ENCODE measurements at places on chromosomes 2 and 18.
A peak's percentile ranks its signal among the peaks of the same experiment; 100 is the strongest.

DNA sequence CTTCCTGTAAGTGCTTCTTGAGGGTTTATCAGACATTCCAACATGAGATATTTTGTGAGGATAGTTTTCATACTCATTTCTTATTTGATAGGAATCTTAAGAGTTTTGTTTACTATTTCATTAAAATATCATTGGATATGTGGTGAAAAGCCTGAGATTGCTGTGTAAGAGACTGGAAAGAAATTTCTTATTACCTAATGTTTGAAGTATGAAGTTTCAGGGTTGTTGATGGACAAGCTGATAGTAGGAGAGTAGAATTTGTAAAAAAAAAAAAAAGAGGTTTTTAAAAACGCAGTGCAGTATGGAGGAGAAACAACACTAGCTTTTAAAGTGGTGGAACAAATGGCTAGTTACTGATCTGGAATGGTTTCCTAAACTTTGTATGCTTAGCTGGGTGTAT, 7.7 kb downstream of the EPB41L5 start:
- DNase-seq, result no peak

DNA sequence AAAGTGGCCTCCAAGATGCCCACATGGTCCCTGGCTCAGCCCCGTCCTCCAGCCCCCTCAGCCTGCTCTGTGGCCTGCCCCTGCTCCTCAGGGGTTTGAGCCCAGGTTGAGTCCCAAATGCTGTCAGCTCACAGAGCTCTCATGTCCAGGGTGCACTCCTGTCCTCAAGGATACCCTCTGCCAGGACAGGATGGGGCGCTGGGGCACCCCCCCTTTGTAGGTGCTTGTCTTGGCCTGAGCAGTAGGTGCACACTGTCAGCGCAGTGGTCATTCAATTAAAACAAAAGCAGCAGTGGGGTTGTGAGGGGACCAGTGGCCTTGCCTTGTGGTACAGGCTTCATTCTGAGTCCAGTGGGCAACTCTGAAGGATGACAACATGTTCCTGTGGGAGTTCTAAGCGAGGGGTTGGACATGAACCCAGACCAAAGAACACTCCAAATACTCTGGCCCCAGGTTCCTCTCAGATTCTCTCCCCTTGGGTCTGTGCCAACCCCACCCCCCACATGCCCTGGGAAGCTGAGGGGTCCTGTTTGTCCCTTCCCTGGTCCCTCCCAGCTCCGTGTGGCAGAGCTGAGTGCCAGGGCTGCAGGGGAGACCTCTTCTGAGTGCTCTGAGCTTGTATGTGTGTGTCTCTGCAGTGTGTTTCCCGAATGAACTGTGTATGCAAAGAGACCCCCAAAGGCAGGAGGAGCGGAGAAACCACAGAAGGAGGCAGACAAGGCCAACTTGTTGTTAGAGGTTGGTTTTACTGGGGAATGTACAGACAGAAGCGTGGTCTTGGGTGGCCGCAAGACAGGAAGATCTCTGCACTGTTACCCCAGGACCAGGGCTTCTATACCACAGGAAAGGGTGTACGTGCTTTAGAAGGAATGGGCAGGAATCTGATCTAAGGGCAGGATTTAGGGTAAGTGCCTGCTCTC, 155.6 kb upstream of the HS6ST1 start:
- DNase-seq, result no peak

GRCh38 chr18:24868760-24869237, 408.4 kb downstream of the HRH4 start:
- DNase-seq, result no peak

DNA sequence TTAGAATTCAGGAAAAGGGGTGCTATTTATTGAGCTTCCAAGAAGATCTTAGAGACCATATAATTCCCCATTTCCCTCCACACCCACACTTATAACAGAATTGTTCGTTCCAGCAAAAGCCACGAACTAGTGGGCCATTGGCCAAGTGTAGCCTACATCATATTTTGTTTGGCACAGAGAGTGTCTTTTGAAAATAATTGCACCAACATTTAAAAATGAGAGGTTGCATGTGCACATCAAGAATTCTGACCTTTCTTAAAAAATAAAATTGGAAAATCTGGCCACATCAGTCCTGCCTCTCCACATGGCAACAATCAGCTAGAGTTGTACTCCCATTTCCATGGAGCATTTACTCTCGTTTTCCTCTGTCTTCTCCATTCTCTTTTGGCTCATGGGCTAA, 655.5 kb upstream of the FANCL start:
- DNase-seq, result no peak

GRCh38 chr2:181324912-181325311, 132.3 kb upstream of the ITGA4 start:
- DNase-seq, result no peak

DNA sequence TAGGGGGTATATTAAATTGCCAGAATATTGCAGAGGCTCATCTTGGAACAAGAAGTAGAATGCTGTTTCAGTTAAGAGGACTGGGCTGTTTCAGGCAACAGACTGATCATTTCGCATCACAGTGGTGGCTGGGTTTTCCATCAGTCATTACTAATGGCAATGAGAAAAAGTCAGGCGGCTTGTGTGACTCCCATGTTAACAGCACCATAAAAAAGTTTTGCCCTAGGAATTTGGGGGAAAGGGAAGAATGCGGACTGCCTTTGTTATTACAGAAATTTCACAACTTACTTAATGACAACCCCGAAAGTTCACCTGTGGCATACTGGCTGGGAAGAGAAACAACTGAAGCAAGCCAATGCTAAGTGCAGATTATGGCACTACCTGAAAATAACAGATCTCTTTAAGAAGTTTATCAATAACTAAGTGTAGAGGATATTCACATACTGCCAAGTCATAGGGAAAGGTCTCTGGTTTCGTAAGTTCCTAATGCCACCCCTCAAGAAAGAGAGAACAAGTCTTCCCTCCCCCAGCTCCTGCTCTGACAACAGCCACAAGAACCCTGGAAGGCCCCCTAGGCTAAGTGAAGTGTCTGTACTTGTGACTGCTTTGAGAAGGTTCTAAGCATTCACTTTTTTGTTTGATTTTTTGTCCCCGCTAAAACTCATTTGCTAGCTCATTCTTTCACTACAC, 40.5 kb upstream of the AP1S3 start:
- DNase-seq, result no peak

GRCh38 chr2:112827604-112828185, 8.9 kb downstream of the IL1B start:
- DNase-seq, result no peak

GRCh38 chr2:119794237-119794636, 34.5 kb downstream of the PTPN4 start:
- DNase-seq, result no peak

DNA sequence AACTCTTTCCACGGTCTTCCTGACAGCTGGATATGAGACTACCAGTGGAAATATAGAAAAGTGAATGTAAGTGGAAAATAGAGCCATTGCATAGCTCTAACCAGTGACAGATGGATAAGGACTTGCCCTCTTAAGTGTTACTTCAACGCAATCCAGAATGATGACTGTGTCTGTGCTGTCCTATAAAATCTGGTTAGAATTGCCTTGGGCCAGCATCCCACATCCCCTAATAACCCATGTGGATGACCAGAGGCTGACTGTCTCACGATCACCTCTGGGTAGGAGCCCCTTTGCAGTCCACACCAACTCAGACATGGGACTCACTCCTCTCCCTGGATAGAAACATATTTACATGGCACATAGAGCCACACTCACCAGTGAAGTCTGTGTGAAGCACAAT, 186.6 kb downstream of the C1D start:
- no peak for DNase-seq

DNA sequence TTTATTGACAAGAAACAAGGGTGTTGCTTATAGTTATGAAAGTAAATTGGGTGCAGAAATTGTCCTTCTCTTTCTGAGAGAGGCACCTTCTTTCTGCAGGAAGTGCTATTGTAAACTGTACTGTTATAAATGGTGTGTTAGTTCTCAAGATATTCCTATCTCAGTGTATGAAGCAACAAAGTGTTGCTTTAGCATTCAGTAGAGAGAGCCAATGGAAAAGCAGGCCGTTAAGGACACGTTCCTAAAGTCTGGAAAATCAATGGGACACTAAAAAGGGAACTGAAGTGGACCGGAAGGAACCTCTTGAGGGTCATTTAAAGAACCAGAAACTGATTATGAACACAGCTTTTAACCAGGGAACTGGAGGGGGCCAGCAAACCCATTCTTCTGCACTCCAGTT, 510.0 kb upstream of the ZEB2 start:
- DNase-seq, result no peak

DNA sequence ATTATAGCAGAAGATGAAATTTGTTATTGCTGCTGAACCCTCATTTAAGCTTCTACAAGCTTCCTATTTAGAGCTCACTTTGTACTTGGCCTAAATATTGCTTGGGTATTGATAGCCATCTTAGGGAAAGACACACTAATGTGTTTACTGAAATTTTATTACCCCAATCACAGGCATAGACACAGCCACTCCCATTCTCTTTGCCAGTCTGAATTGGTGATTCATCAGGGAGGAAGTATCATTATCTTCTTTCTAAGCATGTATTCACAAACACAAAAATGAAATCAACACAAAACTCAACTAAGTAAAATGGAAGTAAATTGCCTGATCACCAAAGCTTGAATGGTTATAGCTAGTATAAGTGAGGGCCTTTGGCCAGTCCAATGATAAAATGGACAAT, 666.3 kb downstream of the TSN start:
- DNase-seq, result no peak

- DNase-seq, result no peak
Observed at GRCh38 chr2:20561637-20562454, 89.1 kb downstream of the HS1BP3 start.

- no peak for DNase-seq
Observed at GRCh38 chr2:109471658-109472057, 142.1 kb downstream of the SEPTIN10 start.

GRCh38 chr2:215104226-215104625, 34.2 kb downstream of the ABCA12 start:
- no peak for DNase-seq

DNA sequence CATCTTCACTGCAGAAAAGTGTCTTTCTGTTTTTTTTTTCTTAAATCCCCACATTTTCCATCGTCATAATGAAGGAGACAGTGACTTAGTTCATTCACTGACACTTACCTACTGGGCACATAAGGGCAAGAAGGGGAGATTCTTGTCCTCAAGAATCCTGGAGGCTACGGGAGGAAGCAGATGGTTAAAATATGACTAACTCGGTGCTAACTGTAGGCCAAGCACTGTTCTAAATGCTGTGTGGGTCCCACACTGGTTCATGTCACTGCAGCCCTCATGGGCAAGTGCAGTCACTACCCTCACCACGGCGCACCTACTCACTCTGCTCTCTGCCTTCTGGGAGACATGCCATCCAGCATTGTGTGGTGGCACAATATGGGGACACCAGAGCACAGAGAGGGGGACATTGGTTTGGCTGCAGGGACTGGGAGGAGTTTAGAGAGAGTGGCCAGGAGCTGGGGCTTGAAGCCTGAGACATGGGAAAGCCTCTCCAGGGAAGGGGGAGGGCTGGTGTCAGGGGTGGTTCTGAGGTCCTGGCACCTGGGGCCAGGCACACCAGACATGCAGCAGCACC, 305.2 kb downstream of the MYCN start:
- DNase-seq, result no peak

DNA sequence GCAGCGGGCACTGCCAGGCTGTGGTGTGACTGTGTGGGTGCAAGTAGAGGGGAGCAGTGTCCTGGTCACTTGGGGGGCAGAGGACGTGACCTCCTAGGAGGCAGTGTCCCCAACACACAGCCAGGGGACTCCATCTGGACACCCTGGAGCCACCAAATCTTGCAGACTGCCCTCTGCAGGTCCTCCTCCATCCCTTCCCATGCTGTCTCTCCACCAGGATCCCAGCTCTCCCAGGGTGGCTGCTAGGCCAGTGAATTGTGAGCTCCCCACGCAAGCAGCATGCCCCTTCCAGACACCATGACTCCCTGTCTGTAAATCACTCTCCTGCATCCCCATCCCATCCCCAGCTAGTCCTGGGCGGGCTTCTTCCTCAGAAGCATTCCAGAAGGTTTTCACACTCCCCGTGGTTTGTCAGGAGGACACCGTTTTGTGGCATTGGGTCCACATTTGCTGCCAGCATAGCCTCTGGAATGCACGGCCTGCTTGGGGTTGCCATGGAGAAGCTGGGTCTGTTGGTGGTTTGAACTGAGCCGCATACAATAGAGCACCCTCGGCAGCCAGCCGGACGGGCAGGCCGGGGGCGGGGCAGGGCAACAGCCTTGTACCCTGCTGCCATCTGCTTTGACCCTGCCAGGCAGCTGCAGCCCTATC, 210.7 kb downstream of the KLHL29 start:
- peak; percentile 35 for DNase-seq

- DNase-seq, result peak; percentile 44
Observed at GRCh38 chr2:239285071-239285931, 115.5 kb downstream of the HDAC4 start.

DNA sequence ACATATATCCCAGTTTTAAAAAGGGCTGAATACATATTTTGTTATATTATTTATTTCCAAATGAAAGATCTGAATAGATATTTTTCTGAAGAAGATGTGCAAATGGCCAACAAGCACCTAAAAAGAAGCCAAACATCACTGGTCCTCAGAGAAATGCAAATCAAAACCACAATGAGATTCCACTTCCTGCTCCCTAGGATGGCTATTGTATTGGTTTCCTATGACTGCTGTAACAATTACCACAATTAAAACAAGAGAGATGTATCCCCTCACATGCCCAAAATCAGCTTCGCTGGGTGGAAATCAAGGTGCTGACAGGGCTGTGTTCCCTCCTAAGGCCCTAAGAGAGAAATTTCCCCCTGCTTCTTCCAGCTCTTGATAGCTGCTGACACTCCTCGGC, 23.2 kb downstream of the ABCB11 start:
- DNase-seq, result no peak

- DNase-seq, result no peak
Observed at GRCh38 chr2:128233790-128234395, 84.8 kb downstream of the HS6ST1 start.

DNA sequence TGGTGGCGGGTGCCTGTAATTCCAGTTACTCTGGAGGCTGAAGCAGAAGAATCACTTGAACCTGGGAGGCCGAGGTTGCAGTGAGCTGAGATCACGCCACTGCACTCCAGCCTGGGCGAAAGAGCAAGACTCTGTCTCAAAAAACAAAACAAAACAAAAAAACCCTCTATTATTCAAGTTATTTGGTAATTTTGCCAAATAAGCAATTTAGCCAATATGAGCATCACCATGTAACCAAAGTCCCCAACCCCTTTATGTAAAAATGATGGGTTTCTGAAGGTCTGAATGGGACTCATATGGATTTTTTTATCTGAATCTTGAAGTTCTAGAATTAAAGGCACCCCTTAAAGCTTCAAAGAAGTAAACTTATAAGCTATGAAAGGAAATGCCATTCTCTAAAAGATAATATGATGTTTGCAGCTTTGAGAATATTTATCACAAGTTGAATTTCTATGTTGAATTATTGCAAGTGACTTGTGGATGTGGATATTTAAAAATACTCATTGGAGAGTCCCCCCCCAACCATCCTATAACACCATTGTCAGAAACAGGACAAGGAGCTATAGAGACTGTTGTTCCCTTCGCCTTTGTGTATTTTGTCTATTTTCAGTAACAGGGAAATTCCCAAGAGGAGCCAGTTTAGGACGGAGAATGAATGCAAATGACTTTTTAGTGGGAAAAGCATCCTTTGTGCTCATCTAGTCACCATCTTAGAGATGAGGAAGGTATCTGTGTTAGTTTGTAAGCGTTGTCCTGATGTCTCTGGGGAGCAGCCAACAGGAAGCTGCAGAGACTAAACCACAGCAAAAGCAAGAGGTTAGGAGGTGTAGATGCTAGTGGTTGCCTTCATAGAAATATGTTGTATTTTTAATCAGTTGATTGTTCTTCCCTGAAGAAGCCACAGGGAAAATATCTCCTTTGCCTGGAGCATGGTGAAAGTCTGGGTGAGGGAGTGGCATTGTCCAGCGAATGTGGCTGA, 68.3 kb downstream of the TET3 start:
- no peak for DNase-seq

Data from RWPE2 (cell line).